ENCODE measurements at places on chromosomes 6 and 20. TPM values are rescaled to one million over a fixed set of nuclear protein-coding genes. Genes with fewer than 3 reads are reported as not detected.

- no peaks in the 10 kb centered on the region for H3K27me3 ChIP-seq
- no peak overlapping the region for H3K27ac ChIP-seq
- no peak for DNase-seq
- peaks cover 13% of the 10 kb centered on the region for H3K4me1 ChIP-seq
- no peak overlapping the region for H3K4me3 ChIP-seq
Measured at GRCh38 chr6:22101163-22101562, 195.7 kb downstream of the PRL start.

Gene IDH3B
- 143 TPM for total RNA-seq

Gene SIRPD
- total RNA-seq = 0.28 TPM

DNA sequence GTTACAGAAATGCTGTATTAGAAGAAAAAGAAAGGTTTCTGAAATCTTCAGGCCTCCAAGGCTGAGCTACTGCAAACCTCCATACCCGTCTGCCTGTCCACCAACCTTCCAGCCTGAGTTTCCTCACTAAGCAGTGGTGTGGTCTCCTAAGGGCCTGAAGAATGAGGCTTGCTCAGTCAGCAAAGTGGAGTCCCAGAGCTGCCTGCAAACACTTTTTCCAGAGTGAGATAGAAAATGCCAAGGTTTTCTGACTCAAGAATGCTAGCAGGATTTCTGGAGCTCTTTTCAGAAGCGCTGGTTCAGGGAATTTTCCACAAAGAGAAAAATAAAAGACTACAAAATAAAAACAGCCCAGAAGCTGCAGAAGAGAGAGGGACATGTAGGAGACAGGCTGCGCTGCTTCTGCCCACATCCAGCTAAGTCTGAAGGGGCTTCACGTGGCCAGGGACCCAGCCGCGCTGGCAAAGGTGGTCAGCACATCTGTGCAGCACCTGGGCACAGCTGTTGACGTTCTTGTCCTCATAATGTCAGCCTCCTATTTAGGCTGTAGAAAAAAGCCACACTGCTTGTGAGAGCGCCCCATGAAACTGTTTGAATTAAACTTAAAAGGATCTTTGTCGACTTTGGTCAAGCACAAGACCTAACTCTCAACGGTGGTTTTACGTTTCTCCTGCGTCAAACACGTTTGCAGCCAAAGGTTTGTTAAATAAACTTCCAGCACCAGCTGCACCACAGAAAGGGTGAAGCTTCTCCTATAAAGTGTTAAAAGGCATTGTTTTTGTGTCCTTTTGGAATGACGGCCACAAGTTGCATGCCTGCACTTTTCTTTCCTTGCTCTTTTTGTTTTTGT, 209.0 kb downstream of the THBS2 start:
- H3K27ac ChIP-seq = no peak overlapping the region
- H3K4me1 ChIP-seq = no peaks in the 10 kb centered on the region
- H3K4me3 ChIP-seq = no peak overlapping the region
- no peaks in the 10 kb centered on the region for H3K36me3 ChIP-seq
- no peaks in the 10 kb centered on the region for H3K27me3 ChIP-seq

GRCh38 chr6:41442800-41443501, 103.2 kb upstream of the FOXP4 start:
- peaks cover 32% of the 10 kb centered on the region for H3K4me1 ChIP-seq
- no peak overlapping the region for H3K27ac ChIP-seq
- H3K36me3 ChIP-seq = peaks cover 3% of the 10 kb centered on the region
- no peak for DNase-seq
- H3K4me3 ChIP-seq = no peak overlapping the region

DNA sequence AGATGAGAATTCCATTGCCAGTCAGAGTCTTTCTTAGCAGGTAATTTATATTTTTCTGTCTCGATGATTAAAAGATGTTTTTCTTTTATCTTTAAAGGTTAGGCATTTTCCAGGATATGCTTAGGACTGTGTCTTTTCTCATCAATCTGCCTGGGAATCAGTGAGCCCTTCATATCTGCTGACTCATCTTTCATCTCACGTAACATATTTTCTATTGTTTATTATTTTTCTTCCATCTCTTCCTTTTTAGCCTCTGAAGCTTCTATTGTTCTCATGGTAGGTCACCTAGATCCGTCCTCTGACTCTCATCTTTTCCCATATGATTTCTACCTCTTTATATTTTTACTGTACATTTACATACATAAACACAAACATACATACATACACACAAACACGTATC, 8.7 kb downstream of the CCDC28A start:
- DNase-seq = no peak
- H3K27ac ChIP-seq = no peak overlapping the region
- H3K36me3 ChIP-seq = peaks cover 11% of the 10 kb centered on the region
- no peaks in the 10 kb centered on the region for H3K27me3 ChIP-seq
- peaks cover 7% of the 10 kb centered on the region for H3K4me1 ChIP-seq

Gene TTK
- total RNA-seq = 34.6 TPM

- peaks cover 2% of the 10 kb centered on the region for H3K36me3 ChIP-seq
- DNase-seq = no peak
- no peak overlapping the region for H3K27ac ChIP-seq
- H3K27me3 ChIP-seq = no peaks in the 10 kb centered on the region
- no peaks in the 10 kb centered on the region for H3K4me1 ChIP-seq
Measured at GRCh38 chr6:107248147-107248546, 132.8 kb upstream of the BEND3 start.

Gene C6orf52
- total RNA-seq = 5.7 TPM

Gene SMLR1
- not detected for total RNA-seq

Gene ACSS1
- 14.5 TPM for total RNA-seq

DNA sequence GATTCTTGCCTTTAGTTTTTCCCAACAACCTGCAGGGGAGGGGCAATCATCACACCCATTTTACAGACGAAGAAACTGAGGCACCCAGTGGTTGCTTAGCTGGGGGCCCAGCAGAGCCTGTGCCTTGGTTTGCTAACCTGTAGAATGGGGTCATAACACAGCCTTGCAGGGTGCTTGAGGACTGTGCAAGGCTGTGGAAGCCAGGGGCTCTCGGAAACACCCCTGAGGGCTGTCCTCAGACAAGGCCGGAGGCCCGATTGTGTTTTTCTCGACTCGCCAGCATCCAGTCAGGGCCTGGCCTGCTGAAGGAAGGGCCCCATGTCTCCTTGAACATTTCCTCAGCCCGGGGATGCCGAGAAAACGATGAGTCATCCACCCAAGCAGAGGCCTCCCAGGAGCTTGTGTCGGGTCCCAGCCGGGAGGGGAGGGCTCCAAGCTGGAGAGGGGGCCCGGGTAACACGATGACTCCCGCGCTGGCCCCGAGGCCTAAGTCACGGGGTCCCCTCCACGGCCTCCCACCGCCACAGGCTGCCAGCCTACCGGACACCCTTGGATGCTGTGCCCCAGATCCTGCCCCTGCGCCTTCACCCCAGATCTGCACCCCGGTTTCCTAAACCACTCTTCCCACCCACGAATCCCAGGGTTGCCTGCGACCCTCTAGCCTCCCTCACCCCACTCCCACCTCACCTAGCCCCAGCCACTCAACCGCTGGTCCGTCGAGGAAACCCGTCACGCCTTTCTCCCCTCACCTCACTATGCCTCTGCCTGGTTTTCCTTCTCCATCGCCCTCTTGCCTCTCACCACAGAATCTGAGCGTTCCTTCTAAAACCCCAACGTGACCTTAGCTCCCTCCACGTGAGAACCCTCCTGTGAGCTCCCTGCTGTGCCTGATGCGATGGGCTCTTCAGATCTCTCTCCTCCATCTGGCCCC, 10.6 kb downstream of the NOL4L start:
- DNase-seq = peak; percentile 50
- H3K27me3 ChIP-seq = no peaks in the 10 kb centered on the region
- no peak overlapping the region for H3K4me3 ChIP-seq
- no peaks in the 10 kb centered on the region for H3K36me3 ChIP-seq
- H3K4me1 ChIP-seq = peaks cover 40% of the 10 kb centered on the region
- H3K27ac ChIP-seq = no peak overlapping the region

Gene XKR7
- total RNA-seq = 0.04 TPM

Gene BLTP3A
- total RNA-seq = 19.7 TPM

DNA sequence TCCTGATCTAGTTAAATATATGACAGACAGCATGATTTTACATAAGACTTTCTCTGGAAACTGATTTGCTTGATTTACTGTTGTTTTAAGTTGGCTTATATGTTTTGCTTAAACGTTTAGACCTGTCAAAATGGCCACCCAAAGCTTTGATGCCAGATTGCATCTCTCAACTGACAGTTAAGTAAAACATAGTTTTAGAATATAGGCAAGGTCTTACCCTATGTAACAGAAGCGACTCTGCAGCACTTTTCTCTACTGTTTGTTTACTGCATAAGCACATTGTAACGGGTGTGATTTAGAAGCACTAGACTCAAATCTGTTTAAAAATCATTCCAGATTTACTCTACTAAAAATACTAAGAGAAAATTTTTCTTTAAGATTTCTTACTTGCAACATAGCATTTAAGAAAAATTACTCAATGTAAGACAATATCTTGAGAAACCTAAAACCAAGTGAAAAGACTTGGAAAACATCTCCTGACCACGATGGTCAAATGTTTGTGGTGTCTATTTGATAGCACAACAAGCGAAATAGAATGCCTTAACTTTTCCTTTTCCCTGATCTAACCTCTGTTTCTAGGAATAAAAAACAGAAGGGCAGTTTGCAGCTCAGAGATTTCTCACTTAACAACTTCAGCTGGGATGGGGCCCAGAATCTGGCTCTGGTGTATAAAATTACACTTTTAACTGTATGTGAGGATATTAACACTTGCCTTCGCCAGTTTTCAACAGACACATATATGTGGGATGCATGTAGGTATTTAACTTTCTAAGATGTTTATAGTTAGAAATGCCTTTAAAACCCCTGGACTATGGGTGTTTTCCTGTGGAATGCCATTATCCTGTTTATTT, 47.4 kb downstream of the AIG1 start:
- H3K27ac ChIP-seq = no peak overlapping the region
- H3K36me3 ChIP-seq = peaks cover 11% of the 10 kb centered on the region
- DNase-seq = no peak
- H3K4me3 ChIP-seq = no peak overlapping the region
- H3K4me1 ChIP-seq = peaks cover 10% of the 10 kb centered on the region
